ENCODE measurements at places on chromosomes 2 and 18. TPM values are rescaled to one million over a fixed set of nuclear protein-coding genes. Genes with fewer than 3 reads are reported as not detected.

ALK gene
- total RNA-seq: not detected

TUBB8B gene
- total RNA-seq: 0.35 TPM

FNDC4 gene
- total RNA-seq: 7.2 TPM

IL1R1 gene
- total RNA-seq: 8.7 TPM

CFC1 gene
- not detected for total RNA-seq

GRCh38 chr2:180033993-180034894 is 27.1 kb upstream of the CWC22 start:
- H3K36me3 ChIP-seq: no peaks in the 10 kb centered on the region
- no peak overlapping the region for H3K27ac ChIP-seq
- DNase-seq: peak; percentile 13
- no peak overlapping the region for H3K4me3 ChIP-seq
- no peaks in the 10 kb centered on the region for H3K27me3 ChIP-seq

GRCh38 chr18:63040788-63041410 is 278.7 kb downstream of the BCL2 start:
- H3K4me1 ChIP-seq: peaks cover 14% of the 10 kb centered on the region
- no peak overlapping the region for H3K4me3 ChIP-seq
- H3K27me3 ChIP-seq: no peaks in the 10 kb centered on the region
- H3K27ac ChIP-seq: no peak overlapping the region
- no peaks in the 10 kb centered on the region for H3K36me3 ChIP-seq
- DNase-seq: no peak

DNA sequence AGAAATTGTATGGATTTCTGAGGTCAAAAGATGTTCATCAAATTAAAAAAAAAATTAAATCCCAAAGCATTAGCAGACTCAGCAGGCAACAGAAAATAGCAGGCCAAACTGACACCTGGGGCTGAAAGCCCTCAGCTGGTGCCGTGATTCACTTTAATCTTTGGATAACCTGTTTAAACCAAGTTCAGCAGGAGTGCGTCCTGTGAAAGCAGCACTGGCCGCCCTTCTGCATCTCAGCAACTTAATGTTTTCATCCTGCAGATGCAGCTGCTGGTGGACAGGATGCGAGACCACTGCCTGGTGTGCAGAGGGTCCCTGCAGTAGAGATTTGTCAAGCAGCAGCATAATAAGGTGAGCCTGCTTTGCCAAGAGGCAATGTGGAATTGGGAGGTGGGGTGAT is 41.2 kb downstream of the CCDC68 start:
- H3K36me3 ChIP-seq: no peaks in the 10 kb centered on the region
- DNase-seq: no peak
- H3K4me1 ChIP-seq: no peaks in the 10 kb centered on the region

GRCh38 chr2:149187057-149187456 is 143.3 kb upstream of the LYPD6 start:
- H3K4me3 ChIP-seq: no peak overlapping the region
- H3K27me3 ChIP-seq: no peaks in the 10 kb centered on the region
- DNase-seq: no peak
- H3K27ac ChIP-seq: no peak overlapping the region
- no peaks in the 10 kb centered on the region for H3K36me3 ChIP-seq

DNA sequence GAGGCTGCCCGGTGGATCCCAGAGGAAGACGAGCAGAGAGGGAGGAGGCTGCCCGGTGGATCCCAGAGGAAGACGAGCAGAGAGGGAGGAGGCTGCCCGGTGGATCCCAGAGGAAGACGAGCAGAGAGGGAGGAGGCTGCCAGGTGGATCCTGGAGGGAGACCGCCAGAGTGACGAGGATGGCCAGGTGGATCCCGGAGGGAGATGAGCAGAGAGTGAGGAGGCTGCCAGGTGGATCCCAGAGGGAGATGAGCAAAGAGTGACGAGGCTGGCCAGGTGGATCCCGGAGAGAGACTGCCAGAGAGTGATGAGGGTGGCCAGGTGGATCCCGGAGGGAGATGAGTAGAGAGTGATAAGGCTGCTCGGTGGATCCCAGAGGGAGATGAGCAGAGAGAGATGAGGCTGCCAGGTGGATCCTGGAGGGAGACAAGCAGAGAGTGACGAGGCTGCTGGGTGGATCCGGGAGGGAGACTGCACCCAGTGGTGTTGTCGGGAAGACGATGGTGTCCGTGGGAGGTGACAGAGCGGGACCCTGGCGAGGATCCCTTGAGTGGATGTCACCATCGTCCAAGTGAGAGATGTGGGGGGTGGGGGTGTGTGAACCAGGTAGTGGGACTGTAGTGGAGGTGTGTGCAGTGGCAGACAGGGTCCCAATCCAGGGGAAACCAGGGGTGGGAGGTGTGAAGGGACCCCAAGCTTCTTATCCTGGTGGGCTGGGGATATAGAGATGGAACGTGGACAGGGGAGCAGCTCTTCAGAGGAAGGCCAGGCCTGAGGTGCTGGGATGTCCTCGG is 22.3 kb downstream of the DCDC2C start:
- no peak overlapping the region for H3K27ac ChIP-seq
- H3K27me3 ChIP-seq: peaks cover 72% of the 10 kb centered on the region
- no peak for DNase-seq
- H3K4me3 ChIP-seq: no peak overlapping the region
- no peaks in the 10 kb centered on the region for H3K36me3 ChIP-seq

DNA sequence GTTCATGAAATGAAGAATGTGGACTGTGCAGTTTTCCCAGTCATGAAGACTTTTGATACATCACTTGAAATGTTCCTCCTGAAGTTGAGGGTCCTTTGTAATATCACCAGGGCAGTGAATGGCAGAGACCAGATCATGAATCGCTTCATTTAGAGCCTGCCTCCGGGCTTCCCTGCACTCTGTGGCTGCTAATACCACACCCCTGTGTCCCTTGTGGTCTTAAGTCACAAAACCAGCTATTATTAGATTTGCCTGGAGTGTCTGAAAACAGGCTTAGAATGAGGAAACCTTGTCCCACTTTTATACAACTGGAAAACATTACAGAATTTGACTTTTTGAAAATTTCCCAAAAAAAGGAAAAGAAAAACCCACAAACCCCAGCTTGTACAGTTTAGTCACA is 147.9 kb downstream of the MGAT5 start:
- no peak for DNase-seq
- no peak overlapping the region for H3K27ac ChIP-seq
- H3K4me1 ChIP-seq: peaks cover 25% of the 10 kb centered on the region
- peaks cover 12% of the 10 kb centered on the region for H3K36me3 ChIP-seq
- H3K4me3 ChIP-seq: no peak overlapping the region

GRCh38 chr2:69376403-69376802 is 10.6 kb downstream of the GFPT1 start:
- no peaks in the 10 kb centered on the region for H3K27me3 ChIP-seq
- peaks cover 55% of the 10 kb centered on the region for H3K36me3 ChIP-seq

DNA sequence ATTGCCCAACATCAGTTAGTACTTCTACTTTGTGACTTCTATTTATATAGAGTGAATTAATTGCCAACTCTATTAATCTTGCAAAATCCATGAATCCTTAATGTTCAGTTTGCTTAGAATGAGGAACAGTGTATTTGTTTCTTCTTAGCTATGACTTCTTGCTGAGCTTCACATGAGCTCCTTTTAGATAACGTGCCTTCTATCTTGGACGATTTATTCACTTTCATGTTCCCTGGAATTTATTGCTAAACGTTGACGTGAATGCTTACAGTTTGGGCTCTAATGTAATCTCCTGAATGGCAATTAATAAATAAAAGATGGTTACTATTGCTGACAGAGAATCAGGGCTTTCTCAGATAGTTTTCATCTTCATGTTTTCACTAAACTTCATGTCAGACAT is 384.5 kb upstream of the NRP2 start:
- H3K4me1 ChIP-seq: peaks cover 10% of the 10 kb centered on the region
- H3K4me3 ChIP-seq: no peak overlapping the region
- no peaks in the 10 kb centered on the region for H3K27me3 ChIP-seq
- H3K27ac ChIP-seq: no peak overlapping the region
- no peak for DNase-seq

DNA sequence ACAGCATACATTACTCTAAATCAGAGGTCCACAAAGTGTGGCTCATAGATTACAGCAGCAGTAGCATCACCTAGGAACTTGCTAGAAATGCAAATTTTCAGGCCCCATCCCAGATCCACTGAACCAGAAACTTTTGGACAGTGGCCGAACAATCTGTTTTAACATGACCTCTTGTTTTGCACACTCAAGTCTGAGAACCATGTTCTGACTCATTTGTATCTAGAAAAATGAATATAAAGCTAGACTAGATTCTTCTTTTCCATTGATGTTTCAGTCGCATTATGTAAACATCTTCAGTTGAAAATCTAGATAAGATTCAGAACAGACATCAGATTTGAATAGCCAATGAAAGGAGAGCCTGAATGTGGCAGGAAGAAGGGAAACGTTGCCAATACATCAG is 608.8 kb downstream of the LRP1B start:
- no peaks in the 10 kb centered on the region for H3K36me3 ChIP-seq
- H3K4me3 ChIP-seq: no peak overlapping the region
- H3K27ac ChIP-seq: no peak overlapping the region

- no peak overlapping the region for H3K4me3 ChIP-seq
- peaks cover 21% of the 10 kb centered on the region for H3K27me3 ChIP-seq
- DNase-seq: no peak
- H3K27ac ChIP-seq: no peak overlapping the region
Measured at GRCh38 chr2:238942726-238943300, 94.9 kb downstream of the TWIST2 start.
